ENCODE measurements at places on chromosomes 1 and 21.
A peak's percentile ranks its signal among the peaks of the same experiment; 100 is the strongest.

DNA sequence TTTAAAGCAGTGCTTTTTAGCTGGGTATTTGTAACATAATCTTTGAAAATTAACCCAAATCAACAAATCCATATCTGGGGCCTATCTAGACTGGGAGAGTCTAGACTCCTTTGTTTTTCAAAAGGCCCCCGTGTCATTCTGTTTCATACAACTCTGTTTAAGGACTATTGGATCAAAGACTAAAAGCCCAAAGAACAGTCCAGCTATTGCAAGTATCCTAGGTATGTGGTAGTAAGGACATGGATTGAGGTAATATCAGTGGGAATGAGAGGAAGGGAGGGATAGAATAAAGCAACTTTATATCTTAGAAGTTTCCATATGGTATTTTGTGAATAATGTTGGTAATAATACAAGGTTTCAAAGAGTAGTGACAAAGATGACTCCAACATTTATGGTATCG, 18.2 kb downstream of the KIF1B start:
- no peak for DNase-seq

DNA sequence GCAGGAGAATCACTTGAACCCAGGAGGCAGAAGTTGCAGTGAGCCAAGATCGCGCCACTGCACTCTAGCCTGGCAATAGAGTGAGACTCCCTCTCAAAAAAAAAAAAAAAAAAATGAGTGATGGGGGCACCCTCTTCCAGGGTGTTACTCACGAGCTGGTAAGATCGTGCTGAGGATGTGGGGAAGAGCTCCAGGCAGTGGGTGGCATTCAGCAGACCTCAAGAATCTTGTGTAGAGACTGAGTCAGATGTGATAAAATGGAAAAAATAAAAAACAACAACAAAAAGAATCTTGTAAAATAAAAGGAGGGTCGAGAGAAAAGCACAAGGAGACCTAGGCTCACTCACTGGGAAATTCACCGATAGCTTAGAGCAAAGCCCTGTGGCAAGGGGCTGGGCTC, 38.5 kb downstream of the EPHA2 start:
- no peak for DNase-seq

- DNase-seq: no peak
Observed at GRCh38 chr1:245805532-245805931, 650.7 kb downstream of the KIF26B start.

GRCh38 chr1:116671912-116672311, 4.4 kb upstream of the IGSF3 start:
- DNase-seq: no peak

DNA sequence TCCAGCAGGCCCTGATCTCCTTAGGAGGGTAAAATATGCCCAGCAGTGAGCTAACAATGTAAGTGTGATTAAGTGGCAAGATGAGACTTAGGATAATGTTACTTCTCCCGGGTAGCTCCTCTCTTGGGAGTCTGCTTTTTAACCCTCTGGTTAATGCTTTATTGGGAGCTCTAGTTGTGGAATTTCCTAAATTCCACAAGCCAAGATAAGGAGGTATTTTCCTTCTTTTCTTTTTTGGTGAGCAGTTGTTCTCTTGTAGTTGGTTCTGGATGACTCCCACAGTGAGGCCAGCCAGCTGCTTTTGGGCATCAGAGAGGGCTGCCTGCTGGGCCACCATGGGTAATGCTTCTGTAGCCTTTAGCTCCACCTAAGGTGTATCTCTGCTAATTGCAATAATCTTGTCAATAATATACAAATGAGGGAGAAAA, 19.3 kb downstream of the C1orf52 start:
- DNase-seq: no peak

DNA sequence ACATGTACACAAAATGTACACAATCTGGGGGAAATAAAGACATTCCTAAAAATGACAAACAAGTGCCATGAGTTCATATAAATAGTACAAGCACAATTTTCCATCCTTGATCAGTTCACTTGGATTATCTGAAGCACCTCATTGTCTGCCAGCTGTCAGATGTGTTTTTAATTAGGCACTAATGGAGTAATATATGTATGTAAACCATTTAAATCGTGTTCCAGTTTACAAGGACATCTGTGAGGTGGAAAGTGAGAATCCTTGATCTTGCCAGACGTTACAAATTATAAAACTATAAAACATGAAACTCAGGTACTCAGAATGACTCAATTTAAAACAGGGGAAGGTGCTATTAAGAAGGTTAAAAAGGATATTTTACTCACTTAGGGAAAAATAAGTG, 1312.2 kb downstream of the PLA2G4A start:
- no peak for DNase-seq

GRCh38 chr1:54701996-54702395, 13.7 kb upstream of the TTC4 start:
- no peak for DNase-seq

GRCh38 chr1:169618367-169618766, 11.6 kb downstream of the SELP start:
- no peak for DNase-seq

GRCh38 chr1:150186789-150187559, 37.3 kb downstream of the PLEKHO1 start:
- no peak for DNase-seq

DNA sequence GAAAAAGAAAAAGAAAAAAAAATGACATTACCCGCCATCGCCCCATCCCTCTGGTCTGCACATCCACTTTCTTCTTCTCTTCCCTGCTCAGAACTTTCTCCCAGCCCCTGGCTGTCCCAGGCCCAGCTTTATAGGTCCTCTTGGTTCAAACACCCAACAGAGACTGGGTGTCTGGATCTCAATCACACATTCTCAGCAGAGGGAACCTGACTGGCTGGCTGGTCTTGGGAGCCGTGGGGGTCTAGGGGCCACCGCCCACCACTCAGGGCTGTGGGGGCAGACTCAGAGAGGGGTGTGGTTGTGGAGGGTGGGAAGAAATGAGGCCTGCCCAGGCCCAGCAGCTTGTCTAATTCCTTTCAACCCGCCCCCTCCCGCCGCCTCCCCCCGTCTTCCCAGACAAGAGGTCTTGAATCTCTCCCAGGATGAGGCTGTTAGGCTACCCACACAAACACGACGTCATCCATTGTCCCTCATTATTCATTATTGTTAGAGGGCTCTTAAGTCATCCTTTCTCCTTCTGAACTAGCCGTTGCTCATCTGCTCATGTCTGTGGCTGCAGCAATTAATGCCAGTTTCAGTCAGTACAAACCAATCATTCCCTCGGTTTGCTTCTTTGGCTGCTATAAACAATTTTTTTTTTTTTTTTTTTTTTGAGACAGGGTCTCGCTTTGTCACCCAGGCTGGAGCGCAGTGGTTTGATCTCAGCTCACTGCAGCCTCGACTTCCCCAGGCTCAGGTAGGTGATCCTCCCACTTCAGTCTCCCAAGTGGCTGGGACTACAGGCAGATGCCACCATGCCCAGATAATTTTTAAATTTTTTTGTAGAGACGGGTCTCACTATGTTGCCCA, 40.6 kb upstream of the CLIC4 start:
- DNase-seq: peak; percentile 51

DNA sequence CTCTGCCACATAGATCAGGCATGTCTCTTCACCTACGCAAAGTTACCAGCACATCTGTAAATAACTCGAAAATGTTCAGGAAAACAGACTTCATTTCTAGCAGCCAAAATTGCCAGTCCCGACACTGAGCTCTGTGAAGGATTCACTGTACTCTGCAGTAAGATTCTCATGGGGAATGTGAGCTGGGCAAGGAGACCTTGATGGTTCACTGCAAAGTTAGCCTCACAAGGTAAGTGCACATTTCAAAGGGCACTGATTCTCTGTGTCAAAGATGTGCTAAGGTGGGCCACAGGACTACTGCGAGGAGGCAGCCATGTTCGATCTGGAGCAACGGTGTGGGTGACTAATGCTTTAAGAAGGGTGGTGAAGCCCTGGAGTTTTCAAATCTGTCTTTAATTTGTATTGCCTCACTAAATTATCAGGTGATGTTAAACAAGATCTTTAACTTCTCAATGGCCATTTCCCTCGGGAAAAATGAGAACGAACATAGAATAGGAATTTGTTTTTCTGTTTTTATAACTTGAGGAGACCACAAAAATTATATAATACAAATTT, 25.2 kb downstream of the STPG1 start:
- no peak for DNase-seq

DNA sequence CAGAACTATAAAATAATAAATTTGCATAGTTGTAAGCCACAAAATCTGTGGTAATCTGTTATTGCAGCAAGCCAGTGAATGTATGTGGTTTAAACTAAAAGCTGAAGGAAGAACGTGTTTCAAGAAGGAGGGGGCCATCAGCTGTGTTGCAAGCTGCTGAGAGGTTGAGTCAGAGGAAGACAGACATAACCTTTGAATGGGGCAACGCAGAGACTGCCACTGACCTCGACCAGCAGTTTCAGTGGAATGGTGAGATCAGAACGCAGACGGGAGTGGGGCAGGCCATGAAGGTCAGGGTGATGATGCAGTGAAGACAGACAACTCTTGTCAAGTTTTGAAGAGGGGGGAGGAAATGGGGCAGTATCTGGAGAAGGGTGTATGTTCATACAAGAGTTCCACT, 23.2 kb upstream of the QSOX1 start:
- DNase-seq: no peak

DNA sequence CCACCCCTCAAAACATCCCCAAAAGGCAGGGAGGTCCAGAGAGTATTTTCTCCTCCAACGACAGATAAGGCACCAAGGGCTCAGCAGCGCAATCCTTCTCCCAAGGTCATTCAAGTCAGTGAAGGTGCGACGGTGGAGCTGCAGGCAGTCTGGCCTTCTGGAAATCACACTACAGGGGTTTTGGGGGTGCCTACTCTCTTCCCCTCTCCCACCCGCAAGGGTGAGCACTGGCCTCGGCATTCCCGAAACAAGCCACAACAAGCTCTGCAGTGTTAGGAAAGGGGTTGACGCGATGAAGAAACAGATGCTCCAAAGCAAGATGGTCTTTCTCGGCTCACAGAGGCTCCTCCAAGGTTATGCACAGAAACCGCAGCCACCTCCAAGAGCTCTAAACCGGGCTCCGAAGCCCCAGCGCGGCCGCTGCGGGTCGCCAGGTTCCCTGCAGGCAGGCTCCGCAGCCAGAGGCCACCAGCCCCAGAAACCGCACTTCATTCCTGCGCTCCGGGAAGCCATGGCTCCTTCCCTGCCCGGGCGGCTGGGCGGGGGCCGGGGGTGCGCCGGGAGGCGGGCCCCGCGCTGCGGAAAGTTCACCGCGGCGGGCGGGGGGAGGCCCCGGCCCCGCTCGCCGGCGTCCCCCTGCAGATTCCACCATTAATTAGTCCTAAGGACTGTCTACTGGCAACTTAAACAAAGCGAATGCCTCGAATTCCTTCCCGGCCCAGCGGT, 1.1 kb downstream of the LUZP1 start:
- DNase-seq: no peak

GRCh38 chr1:90370686-90371447, 346.2 kb downstream of the BARHL2 start:
- peak; percentile 53 for DNase-seq

GRCh38 chr1:50542362-50542761, 119.1 kb upstream of the DMRTA2 start:
- no peak for DNase-seq

GRCh38 chr1:21550866-21551475, 41.7 kb downstream of the ALPL start:
- no peak for DNase-seq

GRCh38 chr1:79188337-79188736, 181.8 kb upstream of the ADGRL4 start:
- DNase-seq: no peak

- DNase-seq: no peak
Observed at GRCh38 chr1:7268983-7269382, 483.7 kb downstream of the CAMTA1 start.

- DNase-seq: no peak
Observed at GRCh38 chr1:232810856-232811255, 5.6 kb downstream of the MAP10 start.

- no peak for DNase-seq
Observed at GRCh38 chr1:24914226-24915069, 15.6 kb downstream of the RUNX3 start.

DNA sequence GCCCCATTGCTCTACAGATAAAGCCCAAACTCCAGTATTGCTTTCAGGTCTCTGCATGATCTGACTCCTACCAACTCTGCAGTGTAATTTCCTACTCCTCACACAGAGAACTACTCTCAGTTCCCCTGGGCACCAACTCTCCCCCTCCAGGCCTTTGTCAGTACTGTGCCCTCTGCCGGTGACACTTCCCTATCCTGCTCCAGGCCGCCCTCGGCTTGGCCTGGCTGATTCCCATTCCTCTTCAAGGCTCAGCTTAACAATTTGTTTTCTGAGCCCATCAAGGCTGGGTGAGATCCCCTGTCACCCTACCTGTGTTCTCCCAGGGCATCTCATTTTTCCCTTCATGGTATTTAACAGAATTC, 2.6 kb downstream of the SLAMF8 start:
- DNase-seq: peak; percentile 32

GRCh38 chr21:22961258-22961657, 1963.0 kb downstream of the NCAM2 start:
- no peak for DNase-seq

GRCh38 chr1:197948926-197949899, 32.0 kb downstream of the LHX9 start:
- DNase-seq: no peak

DNA sequence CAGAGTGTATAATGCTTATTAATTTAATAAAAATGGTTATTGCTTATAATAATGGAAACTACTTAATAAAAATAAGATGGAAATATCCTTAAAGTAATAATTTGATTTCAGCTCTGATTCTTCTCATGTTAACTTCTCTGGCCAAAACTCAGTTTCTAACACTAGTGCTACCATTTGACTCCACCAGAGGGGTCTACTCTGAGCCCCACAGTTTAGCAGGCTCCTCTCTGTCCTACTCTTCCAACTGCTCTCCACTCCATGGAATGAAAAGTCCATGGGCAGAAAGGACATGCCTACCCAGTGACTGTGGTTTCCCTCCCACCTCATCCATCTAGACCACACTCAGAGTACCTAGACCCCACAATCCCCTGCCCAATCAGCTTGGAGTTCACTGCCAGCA, 489.1 kb upstream of the CAMK1G start:
- DNase-seq: no peak

- DNase-seq: peak; percentile 37
Observed at GRCh38 chr1:183580281-183580682, 10.0 kb downstream of the NCF2 start.

GRCh38 chr1:11767922-11768704, 6.1 kb downstream of the C1orf167 start:
- no peak for DNase-seq

GRCh38 chr1:44420535-44420934, 15.5 kb downstream of the RNF220 start:
- DNase-seq: no peak
